ENCODE measurements at places on chromosomes 1 and 21. TPM values are rescaled to one million over a fixed set of nuclear protein-coding genes. Genes with fewer than 3 reads are reported as not detected.

DNA sequence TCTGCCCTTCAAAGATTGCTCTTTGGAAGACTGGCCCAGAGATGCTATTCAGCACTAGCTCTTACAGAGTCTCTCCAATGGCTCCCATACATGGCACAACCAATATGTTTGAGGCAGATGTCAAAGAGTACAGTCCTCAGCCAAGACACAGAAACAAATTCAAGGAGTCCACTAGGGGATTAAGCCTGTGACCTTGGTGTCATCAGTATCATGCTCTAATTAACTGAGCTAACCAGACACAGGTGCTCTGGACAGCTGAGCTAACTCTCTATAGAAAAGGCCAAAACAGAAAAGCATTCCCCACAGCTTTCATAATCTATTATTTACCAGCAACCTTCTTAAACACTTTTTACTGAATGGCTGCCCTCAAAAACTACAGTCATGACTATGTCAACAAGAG, 666.0 kb upstream of the PLXNA2 start:
- no peak overlapping the region for H3K27ac ChIP-seq
- DNase-seq: no peak
- no peak overlapping the region for H3K4me3 ChIP-seq
- H3K4me1 ChIP-seq: peaks cover 2% of the 10 kb centered on the region
- no peaks in the 10 kb centered on the region for H3K27me3 ChIP-seq

DNA sequence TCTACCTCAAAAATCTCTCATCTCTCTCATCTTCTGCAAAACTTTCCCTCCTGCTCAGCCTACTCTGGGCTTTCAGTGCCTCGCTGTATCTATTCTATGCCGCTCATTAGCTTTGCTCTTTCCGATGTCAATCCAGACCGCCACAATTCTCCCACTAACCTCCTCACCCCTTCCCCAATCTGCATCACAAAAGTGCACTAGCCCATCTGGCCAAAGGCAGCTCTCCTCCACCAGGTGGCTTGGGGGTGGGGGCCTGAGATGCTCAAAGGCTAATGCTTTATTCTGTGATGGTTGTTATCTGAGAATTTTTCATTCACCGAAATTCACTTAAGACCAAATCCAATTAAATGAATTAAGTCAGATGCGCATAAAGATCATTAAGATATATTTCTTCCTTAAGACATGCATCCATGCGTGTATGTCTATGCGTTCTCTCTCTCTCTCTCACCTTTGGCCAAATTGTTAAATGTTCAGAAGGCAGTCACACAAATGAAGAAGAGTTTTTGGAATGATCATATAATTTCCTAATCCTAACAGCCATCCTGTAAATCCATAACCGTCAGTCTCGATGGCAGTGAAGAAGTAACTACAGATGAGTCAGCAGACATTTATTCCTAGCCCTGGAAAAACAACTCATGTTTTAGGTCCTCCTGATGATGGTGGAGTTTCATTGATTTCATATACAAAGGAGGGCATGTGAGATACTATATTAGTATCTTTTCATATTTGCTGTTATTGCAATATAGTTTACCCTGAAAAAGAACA, 111.3 kb downstream of the C1orf21 start:
- H3K36me3 ChIP-seq: no peaks in the 10 kb centered on the region
- peaks cover 26% of the 10 kb centered on the region for H3K4me1 ChIP-seq
- H3K4me3 ChIP-seq: no peak overlapping the region
- DNase-seq: peak; percentile 72
- no peak overlapping the region for H3K27ac ChIP-seq

Gene ZC3H12A
- total RNA-seq: 8.4 TPM

DNA sequence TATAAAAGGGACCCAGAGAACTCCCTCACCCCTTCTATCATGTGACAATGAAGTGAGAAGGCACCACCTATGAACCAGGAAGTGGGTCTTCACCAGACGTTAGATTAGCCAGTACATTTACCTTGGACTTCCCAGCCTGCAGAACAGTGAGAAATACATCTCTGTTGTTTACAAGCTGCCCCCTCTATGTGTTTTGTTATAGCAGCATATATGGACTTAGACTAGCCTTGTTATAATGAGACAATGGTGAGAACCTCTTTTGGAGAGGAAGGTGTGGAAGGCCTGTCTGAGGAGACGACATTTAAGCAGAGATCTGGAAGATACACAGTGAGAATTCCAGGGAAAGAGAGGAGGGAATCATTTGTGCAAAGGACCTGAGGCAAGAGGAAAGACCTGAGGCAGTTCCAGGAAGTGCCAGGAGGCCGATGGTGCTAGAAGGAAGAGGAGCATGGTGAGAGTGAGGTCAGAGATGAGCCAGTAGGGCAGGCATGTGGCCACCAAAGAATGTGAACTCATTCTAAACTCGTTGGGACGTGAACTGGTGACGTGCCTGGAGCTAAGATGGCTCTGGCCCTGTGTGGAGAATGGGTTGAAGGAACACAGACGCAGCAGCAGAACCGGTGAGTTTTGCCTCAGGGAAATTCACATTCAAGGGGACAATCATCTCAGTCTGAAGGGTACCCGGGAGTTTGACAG, 98.9 kb upstream of the IRF2BP2 start:
- no peaks in the 10 kb centered on the region for H3K27me3 ChIP-seq
- H3K4me3 ChIP-seq: no peak overlapping the region
- no peaks in the 10 kb centered on the region for H3K4me1 ChIP-seq
- H3K36me3 ChIP-seq: no peaks in the 10 kb centered on the region
- no peak for DNase-seq
- no peak overlapping the region for H3K27ac ChIP-seq

GRCh38 chr1:24886241-24886640, 43.8 kb downstream of the RUNX3 start:
- H3K27me3 ChIP-seq: peaks cover 18% of the 10 kb centered on the region
- DNase-seq: no peak
- no peak overlapping the region for H3K4me3 ChIP-seq
- no peaks in the 10 kb centered on the region for H3K4me1 ChIP-seq
- H3K27ac ChIP-seq: no peak overlapping the region
- no peaks in the 10 kb centered on the region for H3K36me3 ChIP-seq

DNA sequence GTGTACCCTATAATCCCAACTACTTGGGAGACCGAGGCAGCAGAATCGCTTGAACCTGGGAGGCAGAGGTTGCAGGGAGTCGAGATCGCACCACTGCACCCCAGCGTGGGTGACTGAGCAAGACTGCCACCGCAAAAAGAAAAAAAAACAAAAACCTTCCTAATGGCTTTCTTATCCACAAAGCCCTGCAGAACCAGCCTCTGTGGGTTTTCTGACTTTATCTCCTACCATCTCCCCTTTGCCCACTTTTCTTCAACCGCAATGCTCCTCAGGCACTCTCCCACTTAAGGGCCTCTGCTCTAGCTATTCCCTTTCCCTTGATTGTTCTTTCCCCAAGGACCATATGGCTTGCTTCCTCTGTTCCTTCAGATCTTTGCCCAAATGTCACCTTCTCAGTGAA, 67.9 kb upstream of the PUM1 start:
- no peaks in the 10 kb centered on the region for H3K4me1 ChIP-seq
- DNase-seq: no peak
- no peaks in the 10 kb centered on the region for H3K36me3 ChIP-seq
- H3K27me3 ChIP-seq: no peaks in the 10 kb centered on the region
- no peak overlapping the region for H3K4me3 ChIP-seq

- peaks cover 19% of the 10 kb centered on the region for H3K4me1 ChIP-seq
- no peaks in the 10 kb centered on the region for H3K36me3 ChIP-seq
- H3K27me3 ChIP-seq: no peaks in the 10 kb centered on the region
These were observed 57.9 kb downstream of the OVGP1 start for GRCh38 chr1:111369645-111370044.

DNA sequence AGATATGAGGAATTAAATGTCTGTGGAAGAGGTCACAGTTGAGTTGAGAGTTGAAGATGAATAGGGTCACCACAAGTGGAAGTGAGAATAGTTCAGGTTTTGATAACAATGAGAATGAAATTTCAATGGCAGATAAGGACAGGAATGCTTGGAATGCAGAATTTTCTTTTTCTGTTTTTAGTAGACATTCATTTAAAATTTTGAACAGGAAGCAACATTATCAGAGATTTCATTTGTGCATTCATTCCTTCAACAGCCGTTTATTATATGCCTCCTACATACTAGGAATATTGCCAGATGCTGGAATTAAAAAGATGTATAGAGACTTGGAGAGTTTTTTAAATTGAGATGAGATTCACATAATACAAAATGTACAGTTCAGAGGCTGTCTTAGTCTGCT, 126.8 kb downstream of the ITSN1 start:
- no peaks in the 10 kb centered on the region for H3K4me1 ChIP-seq
- H3K27ac ChIP-seq: peak overlapping the region; percentile 29
- peaks cover 57% of the 10 kb centered on the region for H3K36me3 ChIP-seq
- no peak overlapping the region for H3K4me3 ChIP-seq
- no peak for DNase-seq
- no peaks in the 10 kb centered on the region for H3K27me3 ChIP-seq

DNA sequence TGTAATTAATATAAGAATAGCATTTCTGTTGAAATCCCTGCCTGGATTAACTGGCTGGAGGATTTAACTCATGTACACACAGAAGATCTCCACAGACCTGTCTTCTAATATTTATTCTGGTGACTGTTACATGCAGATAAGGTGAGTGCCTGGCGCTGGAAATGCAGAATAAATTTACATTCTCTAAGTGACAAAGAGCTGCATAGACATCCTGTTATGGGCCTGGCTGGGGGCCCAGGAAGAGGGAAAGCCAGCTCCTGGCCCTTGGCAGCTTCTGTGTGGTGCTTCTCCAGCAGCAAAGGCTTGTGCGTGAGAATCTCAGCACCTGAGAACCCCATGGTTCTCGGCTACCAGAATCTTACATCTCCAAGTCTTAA, 446.6 kb downstream of the PTPRU start:
- H3K27me3 ChIP-seq: no peaks in the 10 kb centered on the region
- DNase-seq: no peak
- no peak overlapping the region for H3K4me3 ChIP-seq
- peaks cover 23% of the 10 kb centered on the region for H3K4me1 ChIP-seq

- no peaks in the 10 kb centered on the region for H3K4me1 ChIP-seq
- no peak overlapping the region for H3K27ac ChIP-seq
- no peak for DNase-seq
These were observed 181.2 kb upstream of the IVNS1ABP start for GRCh38 chr1:185498207-185498606.

Gene CFAP45
- 0.27 TPM for total RNA-seq

Gene IL23R
- total RNA-seq: not detected

DNA sequence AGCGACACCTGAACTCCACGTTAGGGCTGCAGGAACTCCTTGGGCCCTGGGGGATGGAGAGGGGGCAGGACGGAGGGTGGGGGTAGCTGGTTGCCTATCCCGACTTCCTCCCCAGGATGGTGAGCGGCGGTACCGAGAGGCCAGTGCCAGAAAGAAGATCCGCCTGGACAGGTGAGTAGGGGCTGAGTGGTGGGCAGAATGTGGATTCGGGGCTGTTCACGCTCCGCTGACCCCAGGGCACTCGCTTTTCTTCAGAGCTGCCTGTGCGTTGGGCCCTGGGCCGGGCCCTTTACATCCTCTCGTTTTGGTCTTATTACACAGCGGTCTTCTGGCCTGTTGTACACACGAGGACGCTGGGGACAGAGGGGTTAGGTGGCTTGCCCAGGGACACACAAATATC, 20.8 kb downstream of the FAM151A start:
- no peaks in the 10 kb centered on the region for H3K27me3 ChIP-seq
- H3K4me3 ChIP-seq: no peak overlapping the region
- peaks cover 8% of the 10 kb centered on the region for H3K4me1 ChIP-seq
- peak overlapping the region; percentile 70 for H3K27ac ChIP-seq
- no peak for DNase-seq
- H3K36me3 ChIP-seq: no peaks in the 10 kb centered on the region
